Left lung (tissue), 14 donors: ENCODE measurements at places on chromosomes 5 and 9.
A peak's percentile ranks its signal among the peaks of the same experiment; 100 is the strongest.

DNA sequence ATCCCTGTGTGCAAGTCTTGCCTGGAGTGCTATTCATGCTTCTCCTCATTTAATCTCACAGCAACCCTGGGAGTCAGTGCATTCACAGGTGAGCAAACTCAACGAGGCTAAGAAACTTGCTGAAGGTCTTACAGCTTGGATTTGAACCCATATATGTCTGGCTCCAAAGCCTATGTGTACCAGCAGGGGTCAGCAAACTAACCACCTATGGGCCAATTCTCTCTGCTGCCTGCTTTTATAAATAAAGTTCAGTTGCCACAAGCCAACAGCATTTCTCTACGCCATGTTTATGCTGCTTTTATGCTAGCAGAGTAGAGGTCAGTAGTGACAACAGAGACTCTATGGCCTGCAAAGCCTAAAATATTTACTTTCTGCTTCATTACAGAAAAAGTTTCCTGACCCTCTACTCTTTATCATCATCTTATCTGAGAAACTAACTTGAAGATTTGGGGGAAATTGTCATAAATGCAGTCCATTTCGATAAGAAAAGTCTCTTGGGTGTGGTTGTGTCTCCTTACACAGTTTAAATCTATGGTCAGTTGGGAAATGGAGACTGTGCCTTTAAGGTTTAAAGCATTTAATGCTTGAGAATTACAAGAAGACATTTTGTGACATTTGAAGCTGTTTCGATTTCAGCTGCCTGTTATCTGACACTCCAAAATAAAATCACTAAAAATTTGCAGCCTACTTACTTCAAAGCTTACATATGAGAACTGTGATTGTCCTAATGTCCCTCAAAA is 137.7 kb downstream of the PRELID2 start:
- no peak overlapping the region for H3K4me3 ChIP-seq
- peaks cover 4% of the 10 kb centered on the region for H3K4me1 ChIP-seq
- H3K36me3 ChIP-seq = no peaks in the 10 kb centered on the region
- no peak overlapping the region for H3K27ac ChIP-seq
- no peak for DNase-seq

DNA sequence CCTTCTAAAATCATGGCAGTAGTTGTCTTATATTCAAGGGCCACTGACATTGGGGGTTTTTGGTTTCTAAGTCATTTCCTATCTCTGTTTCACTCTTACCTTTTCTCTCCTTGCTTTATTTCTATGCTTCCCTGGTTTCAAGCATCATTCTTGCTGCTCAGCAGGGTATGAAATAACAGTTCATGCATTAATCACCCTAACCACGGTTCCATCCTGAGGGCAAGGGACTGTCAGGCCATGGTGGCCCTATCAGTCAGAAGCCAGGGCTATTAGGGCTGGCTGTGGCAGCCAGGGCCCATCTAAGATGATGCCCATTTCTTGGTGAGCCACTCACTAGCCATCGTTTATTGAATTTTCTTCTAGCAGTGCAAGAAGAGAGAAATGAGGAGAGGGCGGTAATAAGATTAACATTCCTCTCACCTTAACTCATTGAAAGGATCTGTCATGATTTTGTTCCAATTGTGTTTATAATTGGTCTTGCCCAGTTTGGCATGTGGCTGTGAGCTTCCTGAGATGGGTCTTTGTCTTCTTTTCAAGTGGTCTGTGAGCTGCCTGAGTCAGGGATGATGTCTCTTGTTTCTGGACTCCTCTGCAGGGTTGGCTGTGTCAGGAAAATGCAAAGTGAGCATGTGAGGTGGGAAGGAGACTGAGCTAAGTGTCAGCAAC is 45.2 kb downstream of the CYSTM1 start:
- no peaks in the 10 kb centered on the region for H3K27me3 ChIP-seq
- H3K4me3 ChIP-seq = no peak overlapping the region
- peak overlapping the region; percentile 20 for H3K27ac ChIP-seq
- DNase-seq = no peak

DNA sequence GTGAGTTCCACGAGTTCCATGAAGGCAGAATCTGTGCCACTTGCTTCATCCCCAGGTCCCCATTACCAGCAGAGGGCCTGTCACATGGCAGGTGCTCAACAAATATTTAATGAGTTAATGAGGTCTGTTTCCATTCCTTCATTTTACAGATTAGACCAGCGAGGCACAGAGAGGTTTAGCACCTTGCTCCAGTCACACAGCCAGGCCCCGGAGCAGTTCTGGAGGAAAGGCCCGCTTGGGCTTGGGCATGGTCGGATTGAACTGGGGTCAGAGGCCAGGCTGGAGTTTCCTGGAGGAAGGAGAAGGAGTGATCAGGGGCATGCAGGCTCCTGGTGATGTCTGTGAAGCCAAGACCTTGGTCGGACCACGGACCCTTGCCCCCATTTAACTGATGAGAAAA is 4.0 kb upstream of the ST6GALNAC4 start:
- no peak overlapping the region for H3K27ac ChIP-seq
- H3K4me1 ChIP-seq = peaks cover 28% of the 10 kb centered on the region
- no peak overlapping the region for H3K4me3 ChIP-seq
- no peak for DNase-seq
- no peaks in the 10 kb centered on the region for H3K36me3 ChIP-seq
- H3K27me3 ChIP-seq = peaks cover 13% of the 10 kb centered on the region

GRCh38 chr5:151465476-151465875 is 18.1 kb downstream of the SLC36A1 start:
- H3K27ac ChIP-seq = no peak overlapping the region
- no peaks in the 10 kb centered on the region for H3K27me3 ChIP-seq
- no peaks in the 10 kb centered on the region for H3K4me1 ChIP-seq

DNA sequence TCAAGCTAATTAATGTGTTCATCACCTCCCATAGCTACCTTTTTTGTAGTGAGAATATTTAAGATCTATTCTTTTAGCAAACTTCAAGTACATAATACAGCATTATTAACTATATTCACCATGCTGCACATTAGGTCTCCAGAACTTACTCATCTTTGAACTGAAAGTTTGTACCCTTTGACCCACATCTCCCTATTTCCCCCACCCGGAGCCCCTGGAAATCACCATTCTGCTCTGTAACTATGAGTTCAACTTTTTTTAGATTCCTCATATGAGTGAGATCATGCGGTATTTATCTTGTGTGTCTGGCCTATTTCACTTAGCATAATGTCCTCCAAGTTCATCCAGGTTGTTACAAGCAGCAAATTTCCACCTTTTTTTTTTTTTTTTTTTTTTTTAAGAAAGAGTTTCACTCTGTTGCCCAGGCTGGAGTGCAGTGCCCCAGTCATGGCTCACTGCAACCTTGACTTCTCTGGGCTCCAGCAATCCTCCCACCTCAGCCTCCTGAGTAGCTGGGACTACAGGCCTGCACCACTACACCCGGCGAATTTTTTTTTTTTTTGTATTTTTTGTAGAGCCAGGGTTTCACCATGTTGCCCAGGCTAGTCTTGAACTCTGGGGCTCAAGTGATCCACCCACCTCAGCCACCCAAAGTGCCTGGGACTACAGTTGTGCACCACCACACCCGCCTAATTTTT is 100.4 kb upstream of the SAP30L start:
- no peaks in the 10 kb centered on the region for H3K27me3 ChIP-seq
- H3K36me3 ChIP-seq = no peaks in the 10 kb centered on the region
- H3K4me1 ChIP-seq = no peaks in the 10 kb centered on the region
- no peak overlapping the region for H3K27ac ChIP-seq

DNA sequence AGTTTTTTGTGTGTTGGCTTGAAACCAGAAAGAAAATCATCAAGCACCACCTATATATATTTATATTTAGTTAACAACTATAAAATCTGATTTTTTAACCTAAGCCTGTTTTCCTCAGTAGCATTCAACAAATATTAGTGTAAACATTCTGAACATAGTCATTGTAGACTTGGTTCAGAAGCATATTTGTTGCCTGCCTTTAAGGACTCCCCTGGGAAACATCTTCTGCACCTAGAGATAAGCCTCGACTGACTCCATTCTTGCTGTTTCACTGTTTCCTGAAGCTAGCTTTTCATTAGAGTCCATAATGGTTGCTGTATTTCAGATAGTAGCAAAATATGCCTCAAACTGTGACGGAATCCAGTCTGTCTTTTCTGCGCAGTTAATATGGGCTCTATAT is 123.5 kb downstream of the TRIO start:
- H3K27me3 ChIP-seq = no peaks in the 10 kb centered on the region
- no peak for DNase-seq
- H3K27ac ChIP-seq = no peak overlapping the region
- H3K4me3 ChIP-seq = no peak overlapping the region

- H3K4me3 ChIP-seq = no peak overlapping the region
- H3K4me1 ChIP-seq = no peaks in the 10 kb centered on the region
- H3K27ac ChIP-seq = no peak overlapping the region
- no peaks in the 10 kb centered on the region for H3K36me3 ChIP-seq
- no peak for DNase-seq
Measured at GRCh38 chr9:26727471-26727870, 165.1 kb downstream of the CAAP1 start.

DNA sequence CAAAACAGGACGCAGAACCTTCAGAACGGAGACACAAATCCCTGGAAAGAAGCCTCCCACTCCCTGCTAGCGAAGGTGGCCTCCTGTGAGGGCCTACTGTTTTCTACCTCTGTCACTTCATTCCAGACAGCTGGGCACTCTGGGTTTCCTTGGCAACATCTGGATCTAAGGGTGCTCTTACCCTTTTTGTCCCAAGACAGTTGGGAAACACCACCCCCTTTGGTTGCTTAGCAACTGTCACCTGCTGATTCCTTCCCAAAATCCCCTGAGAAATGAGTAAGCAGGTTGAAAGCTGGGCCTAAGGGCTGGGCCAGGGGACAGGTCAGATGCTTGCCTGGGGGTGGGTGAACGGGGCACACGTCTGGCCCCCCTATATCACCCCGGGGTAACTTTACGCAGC is 29.4 kb downstream of the NANS start:
- DNase-seq = no peak
- no peak overlapping the region for H3K4me3 ChIP-seq
- H3K27me3 ChIP-seq = no peaks in the 10 kb centered on the region
- no peaks in the 10 kb centered on the region for H3K4me1 ChIP-seq
- peaks cover 3% of the 10 kb centered on the region for H3K36me3 ChIP-seq

DNA sequence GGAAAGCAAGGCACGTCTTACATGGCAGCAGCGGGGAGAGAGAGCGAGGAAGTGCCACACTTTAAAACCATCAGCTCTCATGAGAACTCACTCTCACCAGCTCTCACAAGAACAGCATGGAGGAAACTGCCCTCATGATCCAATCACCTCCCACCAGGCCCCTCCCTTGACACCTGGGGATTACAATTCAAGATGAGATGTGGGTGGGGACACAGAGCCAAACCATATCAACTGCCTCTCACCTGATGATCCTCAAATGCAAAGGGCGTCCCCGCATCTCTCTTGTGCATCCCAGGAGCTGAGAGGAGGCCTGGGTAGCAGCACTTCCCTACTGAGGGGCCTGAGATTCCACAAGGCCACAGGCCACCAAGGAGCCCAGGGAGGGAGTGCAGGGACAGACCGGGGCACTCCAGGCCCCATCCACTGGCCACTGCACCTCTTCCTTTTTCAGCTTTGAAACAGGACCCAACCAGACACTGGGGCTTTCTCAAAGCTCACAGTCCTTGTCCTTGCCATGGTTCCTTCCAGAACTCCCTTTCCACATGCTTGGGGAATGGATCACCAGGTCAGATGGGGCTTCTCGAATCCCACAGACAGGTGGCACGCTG is 54.5 kb upstream of the IL17B start:
- H3K27ac ChIP-seq = no peak overlapping the region
- no peaks in the 10 kb centered on the region for H3K27me3 ChIP-seq
- H3K4me3 ChIP-seq = no peak overlapping the region
- peaks cover 6% of the 10 kb centered on the region for H3K4me1 ChIP-seq
- H3K36me3 ChIP-seq = no peaks in the 10 kb centered on the region
- no peak for DNase-seq

- H3K27me3 ChIP-seq = no peaks in the 10 kb centered on the region
- H3K36me3 ChIP-seq = no peaks in the 10 kb centered on the region
- no peak overlapping the region for H3K4me3 ChIP-seq
- H3K27ac ChIP-seq = no peak overlapping the region
- no peaks in the 10 kb centered on the region for H3K4me1 ChIP-seq
Measured at GRCh38 chr5:23419115-23419514, 88.3 kb upstream of the PRDM9 start.

DNA sequence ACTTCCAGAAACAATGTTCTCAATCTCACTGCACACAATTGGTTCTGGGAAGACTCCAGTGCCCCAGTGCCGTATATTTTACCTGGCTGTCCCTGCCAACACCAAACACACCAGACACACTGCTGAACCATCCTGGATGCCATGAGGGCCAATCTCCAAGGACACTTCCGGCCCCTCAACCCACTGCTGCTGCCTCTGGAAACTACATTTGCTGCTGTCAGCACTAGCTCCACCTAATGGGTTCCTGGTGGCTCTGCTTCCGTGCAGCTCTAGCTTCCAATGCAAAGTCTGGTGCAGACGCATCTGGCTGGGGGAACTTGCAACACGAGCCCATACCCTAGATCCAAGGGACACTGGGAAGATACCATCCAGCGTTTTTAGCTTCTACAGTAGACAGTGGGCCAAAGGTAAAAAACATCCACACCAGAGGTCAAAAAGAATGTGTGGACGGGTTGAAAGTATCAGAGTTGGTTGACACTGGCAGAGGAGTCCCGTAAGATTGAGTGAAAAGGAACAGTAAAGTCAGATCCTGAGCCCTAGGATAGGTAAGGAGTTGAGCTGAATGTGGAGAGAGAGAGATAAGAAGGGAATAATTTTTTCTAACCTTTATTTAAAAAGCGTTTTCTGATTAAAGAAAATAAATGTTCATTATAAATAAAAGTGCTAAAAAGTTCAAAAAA is 99.7 kb upstream of the KIF2A start:
- no peaks in the 10 kb centered on the region for H3K27me3 ChIP-seq
- no peaks in the 10 kb centered on the region for H3K4me1 ChIP-seq
- H3K4me3 ChIP-seq = no peak overlapping the region
- DNase-seq = no peak
- no peak overlapping the region for H3K27ac ChIP-seq
- no peaks in the 10 kb centered on the region for H3K36me3 ChIP-seq

DNA sequence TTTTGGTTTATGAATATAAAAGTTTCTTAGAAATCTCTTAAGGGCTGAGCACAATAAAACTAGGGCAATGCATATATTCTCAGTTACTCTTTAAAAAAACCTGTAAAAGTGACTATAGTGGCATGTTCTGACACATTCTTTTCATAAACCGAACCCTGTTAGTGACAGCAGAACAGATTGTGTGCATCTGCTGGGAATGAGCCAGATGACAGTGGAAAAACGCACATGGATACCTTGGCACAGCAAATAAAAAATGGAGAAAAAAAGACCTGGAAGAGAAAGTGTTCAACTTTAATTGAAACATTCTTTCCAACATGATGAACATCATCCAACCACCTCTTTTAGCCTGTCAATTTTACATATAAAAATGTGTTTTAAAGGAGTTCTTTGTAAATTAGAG is 12.7 kb downstream of the MEF2C start:
- H3K36me3 ChIP-seq = no peaks in the 10 kb centered on the region
- no peak overlapping the region for H3K4me3 ChIP-seq
- no peak overlapping the region for H3K27ac ChIP-seq

GRCh38 chr5:153584126-153584959 is 93.9 kb downstream of the GRIA1 start:
- H3K27me3 ChIP-seq = no peaks in the 10 kb centered on the region
- no peaks in the 10 kb centered on the region for H3K4me1 ChIP-seq
- H3K27ac ChIP-seq = no peak overlapping the region
- H3K4me3 ChIP-seq = no peak overlapping the region
